ENCODE measurements at places on chromosomes 16 and 17.

DNA sequence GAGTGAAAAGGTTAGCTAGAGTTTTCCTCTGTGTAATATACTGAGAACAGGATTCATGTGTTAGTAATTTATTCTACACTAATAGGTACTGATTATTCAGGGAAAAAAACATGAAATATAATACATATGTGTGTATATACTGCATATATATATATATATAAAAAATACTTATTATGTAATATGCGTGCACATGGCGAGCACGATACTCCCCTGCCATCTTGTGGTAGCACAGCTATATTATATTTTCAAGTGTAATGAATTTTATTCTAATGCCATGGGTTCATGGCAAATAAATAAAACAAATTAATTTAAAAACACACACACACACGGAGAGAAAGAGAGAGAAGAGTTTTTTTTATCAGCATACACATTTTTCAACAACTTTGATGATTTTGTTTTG is 460.6 kb downstream of the KCNJ2 start:
- DNase-seq: no peak

GRCh38 chr16:66023481-66023880 is 343.0 kb upstream of the CDH5 start:
- no peak for DNase-seq

GRCh38 chr16:50151756-50152155 is 1.4 kb upstream of the TENT4B start:
- DNase-seq: no peak

GRCh38 chr16:11136600-11136999 is 119.4 kb downstream of the SOCS1 start:
- DNase-seq: no peak

Data from anterior cingulate cortex (tissue), 58 donors.